ENCODE measurements at places on chromosomes 7 and 10. TPM values are rescaled to one million over a fixed set of nuclear protein-coding genes. Genes with fewer than 3 reads are reported as not detected.
A peak's percentile ranks its signal among the peaks of the same experiment; 100 is the strongest.

Gene CYP17A1
- not detected for total RNA-seq

Gene PLCE1
- 11.8 TPM for total RNA-seq

Gene HKDC1
- 4.0 TPM for total RNA-seq

Gene NKX1-2
- total RNA-seq: not detected

Gene RHBDD2
- total RNA-seq: 45.4 TPM

DNA sequence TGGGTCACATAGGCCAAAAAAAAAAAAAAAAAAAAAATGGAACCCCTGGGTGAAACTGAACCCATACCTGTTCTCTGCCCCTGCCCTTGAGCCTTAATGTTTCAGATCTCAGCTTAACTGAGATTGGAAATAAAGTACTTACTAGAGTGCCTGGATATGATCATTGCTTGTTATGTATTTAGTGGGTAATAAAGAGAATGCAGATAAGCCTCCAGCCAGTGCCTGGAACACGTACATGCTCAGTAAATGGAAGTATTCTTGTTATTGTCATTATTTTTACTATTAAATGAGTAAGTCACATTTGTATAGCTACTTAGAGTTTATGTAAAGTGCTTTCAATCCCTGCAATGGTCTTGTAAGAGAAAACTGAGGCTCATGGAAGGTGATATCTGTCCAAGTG lies 14.7 kb downstream of the SLC16A12 start:
- no peak overlapping the region for H3K4me3 ChIP-seq
- H3K36me3 ChIP-seq: no peaks in the 10 kb centered on the region
- H3K4me1 ChIP-seq: no peaks in the 10 kb centered on the region
- peak overlapping the region; percentile 52 for H3K27ac ChIP-seq

- DNase-seq: no peak
- H3K27ac ChIP-seq: no peak overlapping the region
- no peaks in the 10 kb centered on the region for H3K27me3 ChIP-seq
- no peaks in the 10 kb centered on the region for H3K4me1 ChIP-seq
These were observed 58.5 kb upstream of the SMIM30 start for GRCh38 chr7:113176836-113177235.

DNA sequence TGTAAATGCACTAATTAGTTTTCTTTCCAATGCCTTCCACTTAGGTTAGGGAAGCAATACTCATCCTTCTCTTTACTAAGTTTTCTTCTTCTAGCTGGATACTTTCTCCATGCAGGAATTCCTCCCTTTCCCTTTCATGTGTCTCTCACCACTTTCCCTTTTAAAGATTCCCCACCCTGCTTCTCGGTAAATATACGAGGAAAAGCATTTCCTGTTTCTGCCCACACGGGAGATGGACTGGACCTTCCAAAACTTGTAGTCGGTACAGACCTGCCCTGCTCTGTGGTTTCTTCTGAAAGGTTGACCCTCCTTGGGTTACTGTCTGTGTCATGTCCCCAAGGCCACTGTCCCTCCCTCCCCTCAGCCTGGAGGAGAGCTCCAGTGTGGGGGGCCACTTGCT lies 58.9 kb upstream of the LYZL2 start:
- no peaks in the 10 kb centered on the region for H3K4me1 ChIP-seq
- H3K27ac ChIP-seq: no peak overlapping the region
- DNase-seq: no peak
- no peaks in the 10 kb centered on the region for H3K36me3 ChIP-seq
- no peaks in the 10 kb centered on the region for H3K27me3 ChIP-seq

GRCh38 chr7:51310131-51310583 lies 6.5 kb downstream of the COBL start:
- no peak for DNase-seq
- no peaks in the 10 kb centered on the region for H3K36me3 ChIP-seq
- H3K4me3 ChIP-seq: no peak overlapping the region

DNA sequence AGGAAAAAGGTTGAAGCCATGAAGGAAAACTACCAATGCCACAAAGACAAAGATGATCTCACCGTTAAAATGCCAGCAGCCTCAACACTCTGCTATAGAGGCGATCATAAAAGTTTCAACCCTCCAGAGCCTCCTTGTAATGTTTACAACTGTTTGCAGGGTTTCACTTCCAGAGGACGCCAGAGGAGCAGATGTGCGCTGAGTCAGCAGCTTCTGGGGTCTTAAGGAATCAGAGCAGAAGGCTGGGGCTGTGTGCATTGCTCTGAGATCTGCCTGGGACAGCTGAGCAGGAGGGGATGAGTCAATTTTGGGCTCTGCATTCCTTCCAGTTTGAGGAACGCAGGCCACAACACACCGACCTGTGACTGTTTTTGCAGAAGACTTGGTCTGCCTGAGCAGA lies 98.3 kb downstream of the TMEM130 start:
- H3K27me3 ChIP-seq: no peaks in the 10 kb centered on the region
- no peak overlapping the region for H3K27ac ChIP-seq
- H3K36me3 ChIP-seq: no peaks in the 10 kb centered on the region
- no peak overlapping the region for H3K4me3 ChIP-seq
- DNase-seq: no peak

Measured in uterus (tissue), 4 donors.